ENCODE measurements at places on chromosomes 6 and 20. TPM values are rescaled to one million over a fixed set of nuclear protein-coding genes. Genes with fewer than 3 reads are reported as not detected.

The TCP11 gene
- 0.46 TPM for total RNA-seq

The GTSF1L gene
- total RNA-seq = not detected

The ABHD12 gene
- total RNA-seq = 39.2 TPM

The RAET1G gene
- total RNA-seq = 1.8 TPM

The DEFB124 gene
- not detected for total RNA-seq

The HSPA12B gene
- total RNA-seq = not detected

The UTRN gene
- 129 TPM for total RNA-seq

The IPCEF1 gene
- total RNA-seq = not detected

The BNIP5 gene
- total RNA-seq = not detected

The VSX1 gene
- not detected for total RNA-seq

The MAP7 gene
- total RNA-seq = 0.30 TPM

The ZNF311 gene
- total RNA-seq = 1.5 TPM

The TRDN gene
- total RNA-seq = not detected

The IL17F gene
- total RNA-seq = not detected

The MMP24 gene
- 1.0 TPM for total RNA-seq

Data from smooth muscle cell of the umbilical artery (primary cell).